Naive thymus-derived CD8-positive, alpha-beta T cell (primary cell): ENCODE measurements at places on chromosomes 6 and 20.

DNA sequence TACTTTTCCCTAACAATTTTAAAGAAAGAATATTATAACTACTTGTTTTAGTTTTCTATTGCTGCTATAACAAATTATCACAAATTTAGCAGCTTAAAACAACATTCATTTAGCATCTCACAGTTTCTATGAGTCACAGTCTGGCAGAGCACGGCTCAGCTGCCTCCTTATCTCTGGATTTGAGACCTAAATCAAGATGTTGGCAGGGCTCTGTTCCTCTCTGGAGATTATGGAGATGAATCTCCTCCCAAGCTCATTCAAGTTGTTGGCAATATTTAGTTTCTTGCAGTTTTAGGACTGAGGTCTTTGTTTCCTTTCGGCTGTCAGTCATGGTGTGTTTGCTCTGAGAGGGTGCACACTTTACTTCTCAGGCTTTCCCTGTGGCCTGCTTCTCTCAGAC, 1065.8 kb upstream of the EYS start:
- no peak for DNase-seq

DNA sequence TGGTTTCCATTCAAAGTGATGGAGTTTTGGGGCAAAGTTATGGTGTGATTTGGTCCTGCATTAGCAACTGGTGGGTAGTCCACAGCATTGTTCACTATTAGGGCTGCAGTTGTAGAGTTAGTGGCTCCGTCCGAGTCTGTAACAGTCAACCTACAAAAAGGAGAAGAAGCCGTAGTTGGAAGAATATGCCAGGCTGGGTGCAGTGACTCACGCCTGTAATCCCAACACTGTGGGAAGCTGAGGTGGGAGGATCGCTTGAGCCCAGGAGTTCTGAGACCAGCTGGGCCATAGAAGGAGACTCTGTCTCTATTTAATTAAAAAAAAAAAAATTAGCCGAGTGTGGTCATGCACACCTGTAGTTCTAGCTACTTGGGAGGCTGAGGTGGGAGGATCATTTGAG, 69.5 kb downstream of the KIAA0319 start:
- no peak for DNase-seq

DNA sequence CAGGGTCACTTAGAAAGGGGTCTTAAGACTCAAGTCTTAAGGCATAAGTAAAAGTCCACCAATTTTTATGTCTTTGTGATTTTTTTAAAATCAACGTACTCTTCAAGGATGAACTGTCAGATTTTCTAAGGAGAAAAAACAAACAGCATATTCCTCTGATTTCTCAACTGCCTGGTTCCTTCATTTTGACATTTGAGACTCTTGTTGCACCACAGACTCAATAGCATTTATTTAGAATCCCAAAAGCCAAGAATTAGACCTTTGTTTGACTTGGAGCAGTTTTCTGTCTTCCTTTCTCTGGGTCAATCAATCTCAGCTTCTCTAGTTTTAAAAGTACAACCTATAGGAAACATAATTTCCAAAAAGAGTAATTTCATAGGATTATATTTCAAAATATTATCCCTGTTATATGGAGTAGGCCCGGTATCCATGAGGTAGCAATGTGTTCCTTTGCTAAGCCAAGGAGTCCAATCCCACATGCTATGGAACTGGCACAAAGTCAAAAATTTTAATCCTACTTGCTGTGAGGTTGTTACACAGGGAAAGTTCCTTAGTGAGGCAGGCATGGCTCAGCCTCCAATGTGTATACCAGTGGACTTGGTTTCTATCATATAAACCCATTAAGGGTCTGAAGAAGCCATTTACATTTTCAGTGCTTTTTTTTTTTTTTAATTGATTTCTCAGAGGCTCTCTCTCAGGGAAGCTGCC, 405.7 kb downstream of the KIF16B start:
- DNase-seq, result no peak

- DNase-seq, result no peak
Observed at GRCh38 chr6:132819405-132820161, 5.2 kb downstream of the RPS12 start.

GRCh38 chr20:21762646-21763045, 57.2 kb downstream of the PAX1 start:
- DNase-seq, result no peak

GRCh38 chr6:117317261-117317660, 51.9 kb downstream of the VGLL2 start:
- no peak for DNase-seq

DNA sequence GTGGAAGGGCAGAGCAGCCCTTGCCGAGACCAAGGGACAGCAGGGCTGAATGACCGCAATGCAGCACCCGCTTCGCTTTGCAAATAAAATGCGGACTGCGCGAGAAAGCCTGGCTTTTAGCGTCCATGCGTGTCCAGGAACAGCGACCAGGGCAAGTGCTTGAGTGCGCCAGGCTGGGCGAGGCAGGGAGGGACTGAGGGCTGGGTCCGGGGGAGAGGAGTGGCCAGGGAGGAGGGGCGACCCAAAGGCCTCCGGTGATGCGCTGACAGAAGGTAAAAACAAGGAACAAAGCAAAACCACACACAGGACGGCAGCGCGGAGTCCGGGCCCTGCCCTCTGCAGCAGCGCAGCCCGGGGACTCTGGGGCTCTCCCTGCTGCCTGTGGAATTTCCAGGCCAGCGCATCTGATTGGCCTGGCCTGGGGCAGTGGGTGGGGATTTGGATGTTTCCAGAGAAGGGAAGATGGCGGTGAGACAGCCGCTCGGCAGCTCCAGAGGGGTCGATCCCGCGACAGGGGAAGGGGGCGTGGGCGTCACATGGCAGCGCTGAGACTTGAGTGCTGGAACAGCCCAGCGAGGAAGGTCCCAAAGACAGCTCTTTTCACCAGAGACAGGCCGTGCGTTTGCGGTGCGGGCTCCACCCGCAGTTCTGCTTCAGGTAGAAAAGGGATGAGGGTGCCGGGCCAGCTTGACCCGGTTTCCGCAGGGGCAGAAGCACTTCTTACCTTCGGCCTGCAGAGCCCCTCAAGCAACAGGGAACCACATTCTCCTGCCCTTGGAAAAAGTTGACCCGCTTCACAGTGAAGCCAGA, 51.8 kb downstream of the SSR1 start:
- peak; percentile 8 for DNase-seq
